HFF-Myc (cell line): ENCODE measurements at places on chromosomes 1 and 21.

DNA sequence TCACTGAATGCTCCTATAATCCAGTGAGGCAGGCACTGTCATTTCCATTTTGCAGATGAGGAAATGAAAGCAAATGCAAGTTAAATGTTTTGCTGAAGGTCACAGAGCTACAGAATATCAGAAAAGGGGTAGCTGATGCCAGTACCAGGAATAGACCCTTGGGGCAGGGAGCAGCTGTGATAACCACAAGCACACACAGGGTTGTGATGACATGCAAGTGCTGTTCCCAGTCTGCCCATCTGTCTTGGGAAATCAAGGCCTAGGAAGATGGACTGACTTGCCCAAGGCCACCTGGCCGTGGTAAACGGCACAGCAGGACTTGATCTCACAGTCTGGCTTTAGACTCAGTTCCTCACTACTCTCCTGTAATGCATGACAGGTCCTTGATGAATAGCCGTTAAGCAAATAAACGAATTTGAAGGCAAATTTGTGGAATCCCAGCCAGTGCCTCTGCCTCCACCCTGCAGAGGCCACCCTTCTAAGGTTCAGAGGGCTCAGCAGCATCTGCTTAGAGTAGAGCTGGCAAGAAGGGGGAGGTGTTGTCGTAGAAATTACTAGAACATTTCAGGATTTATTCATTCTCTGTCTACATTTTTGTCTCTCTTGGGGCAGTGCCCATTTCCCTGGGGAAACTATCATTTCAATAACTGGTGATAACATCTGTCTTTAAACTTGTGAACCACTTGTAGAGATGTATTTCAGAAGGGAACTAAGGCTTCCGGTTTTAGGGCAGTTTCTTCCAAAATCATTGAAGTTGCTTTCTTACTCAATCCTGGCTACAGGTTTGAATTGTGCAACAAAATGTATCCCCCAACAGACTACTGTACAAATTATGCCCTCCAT, 53.2 kb upstream of the MRPS6 start:
- DNase-seq, result no peak

- no peak for DNase-seq
These were observed 9.0 kb downstream of the SH2D2A start for GRCh38 chr1:156807627-156808026.

GRCh38 chr1:222976453-222976852, 161.6 kb downstream of the DISP1 start:
- no peak for DNase-seq

- DNase-seq, result no peak
These were observed 7.1 kb downstream of the GFI1 start for GRCh38 chr1:92479587-92479986.

GRCh38 chr1:161351482-161351881, 16.2 kb downstream of the CFAP126 start:
- no peak for DNase-seq
